Cerebellum (tissue), 4 donors: ENCODE measurements at places on chromosomes 12 and 14. TPM values are rescaled to one million over a fixed set of nuclear protein-coding genes. Genes with fewer than 3 reads are reported as not detected.

GPR135 gene
- 11.7 TPM for total RNA-seq

DNA sequence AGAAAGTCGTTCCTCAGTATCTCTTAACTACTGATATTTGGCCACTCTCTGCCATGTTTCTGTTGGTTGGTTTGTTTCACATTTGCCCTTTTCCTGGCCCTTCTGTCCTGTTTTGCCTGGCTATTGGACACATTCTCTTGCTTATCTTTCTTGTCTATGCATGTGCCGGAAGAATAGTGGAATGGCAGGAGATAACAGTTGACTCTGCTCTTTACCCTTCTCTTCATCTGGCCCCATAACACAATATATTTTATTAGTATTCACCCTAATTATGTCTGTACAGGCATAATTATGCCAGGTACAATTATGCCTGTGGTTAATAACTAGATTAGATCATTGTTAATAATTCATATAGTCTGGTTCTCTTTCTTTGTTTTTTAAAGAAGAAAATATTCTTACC lies 243.5 kb upstream of the LMO3 start:
- DNase-seq = no peak

DNA sequence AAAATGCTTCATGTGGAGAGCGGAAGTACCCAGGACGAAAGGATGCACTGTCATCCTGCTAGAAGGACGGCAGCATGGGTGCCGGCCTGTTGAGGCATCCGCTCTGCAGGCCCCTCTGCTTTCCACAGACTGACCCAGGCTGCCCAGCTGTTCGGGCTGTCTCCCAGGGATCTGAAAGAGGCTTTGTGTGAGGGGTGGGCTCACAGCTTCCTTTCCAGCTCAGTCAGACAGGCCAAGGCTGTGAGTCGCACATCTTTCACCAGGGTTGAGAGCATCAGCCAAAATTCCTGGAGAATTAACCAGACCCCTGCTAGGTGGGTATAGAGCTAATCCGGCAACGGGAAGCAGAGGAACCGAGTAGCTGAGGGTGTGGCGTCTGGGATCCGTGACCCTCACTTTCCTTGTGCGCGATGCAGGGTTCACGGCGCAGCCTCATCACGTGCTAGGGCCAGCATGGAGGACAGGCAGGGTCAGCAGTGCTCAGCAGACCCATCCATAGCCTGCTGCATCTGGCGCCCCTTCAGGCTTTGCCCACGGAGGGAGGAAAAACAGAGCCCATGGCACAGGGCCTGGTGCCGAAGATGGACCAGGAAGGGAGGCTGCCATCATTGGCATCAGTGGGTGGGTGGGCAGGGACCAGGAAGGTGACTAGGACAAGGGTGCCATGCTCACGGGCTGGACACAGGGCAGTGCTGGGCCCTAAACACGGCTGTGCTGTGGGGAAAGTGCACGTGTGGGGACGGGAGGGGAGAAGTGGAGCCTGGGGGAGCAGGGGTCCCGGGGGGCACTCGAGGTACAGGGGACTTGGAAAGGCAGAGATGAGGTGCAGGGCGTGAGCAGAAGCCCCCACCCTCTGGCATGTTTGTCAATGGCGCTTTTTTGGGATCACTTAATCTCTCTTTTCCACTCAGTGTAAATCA lies 9.2 kb upstream of the SIVA1 start:
- no peak for DNase-seq

GRCh38 chr12:43315961-43316360 lies 236.0 kb downstream of the ADAMTS20 start:
- DNase-seq = no peak

DNA sequence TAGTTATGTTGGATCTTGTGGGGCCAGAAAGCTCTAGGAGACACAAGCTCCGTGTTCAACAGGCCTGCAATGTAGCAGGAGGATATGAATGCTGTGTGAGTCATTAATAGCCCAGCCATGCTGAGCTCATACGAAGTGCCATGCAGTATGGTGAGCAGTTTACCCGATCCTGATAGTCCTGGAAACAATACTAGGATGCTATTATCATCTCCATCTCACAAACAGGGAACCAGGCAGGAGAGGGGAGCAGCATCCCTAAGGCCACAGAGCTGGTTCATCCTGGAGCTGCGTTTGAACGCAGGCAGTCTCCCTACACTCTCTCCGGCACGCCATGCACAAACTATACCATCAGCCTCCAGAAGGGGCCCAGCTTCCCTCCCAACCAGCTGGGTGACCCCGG lies 20.5 kb downstream of the TTC7B start:
- DNase-seq = no peak

DNA sequence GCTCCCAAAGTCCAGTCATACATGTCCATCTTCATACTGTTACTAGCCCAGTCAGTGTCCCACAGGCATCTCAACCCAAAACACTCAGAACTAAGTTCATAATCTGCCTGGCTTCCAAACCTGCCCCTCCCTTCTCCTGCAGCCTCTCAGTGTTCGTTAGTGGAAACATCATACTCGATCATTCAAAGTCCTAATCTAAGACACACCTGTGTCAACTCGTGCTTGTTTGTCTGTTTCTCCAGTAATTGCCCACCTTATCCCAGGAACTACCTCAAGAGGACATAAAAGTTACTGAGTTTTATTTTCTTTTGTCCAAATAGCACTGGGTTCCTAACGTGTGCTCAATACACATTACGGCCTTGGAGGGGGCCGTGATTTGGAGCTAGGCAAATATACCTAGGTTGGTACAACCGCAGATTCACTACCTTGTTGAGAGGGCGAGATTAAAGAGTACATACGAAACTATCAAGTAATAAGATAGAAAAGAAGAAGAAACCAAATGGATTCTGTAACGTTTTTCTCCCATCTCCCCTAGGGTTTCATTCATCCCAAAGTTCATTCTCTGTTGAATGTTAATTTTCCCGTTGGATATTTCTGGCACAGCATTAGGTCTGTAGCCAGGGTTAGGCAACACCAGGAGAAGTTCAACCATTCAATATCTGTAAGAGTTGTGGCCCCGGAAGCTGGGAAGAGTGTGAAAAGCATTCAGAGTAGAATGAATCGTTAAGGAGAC lies 3.2 kb downstream of the RNASE8 start:
- no peak for DNase-seq

- DNase-seq = no peak
These were observed 43.0 kb downstream of the GLRX5 start for GRCh38 chr14:95577870-95578269.

ESRRB gene
- 8.3 TPM for total RNA-seq

DNA sequence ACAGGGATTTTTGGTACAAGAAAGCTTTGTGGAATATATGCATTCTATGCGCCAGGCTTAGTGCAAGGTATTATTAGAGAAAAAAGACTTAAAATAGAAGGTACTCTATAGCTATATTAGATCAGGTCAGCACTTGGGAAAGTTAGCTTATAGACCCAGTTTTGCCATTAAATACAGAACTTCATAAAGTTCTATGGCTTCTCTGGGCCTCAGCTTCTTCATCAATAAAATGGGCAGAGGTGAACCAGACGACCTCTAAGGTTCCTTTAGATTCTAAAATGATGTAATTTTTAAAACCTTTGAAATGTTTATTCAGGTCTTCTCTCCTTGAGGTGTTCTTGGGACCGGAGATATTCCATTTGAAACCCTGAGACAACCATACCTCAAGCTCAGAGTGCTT lies 7.1 kb downstream of the CNPY2 start:
- no peak for DNase-seq

DNA sequence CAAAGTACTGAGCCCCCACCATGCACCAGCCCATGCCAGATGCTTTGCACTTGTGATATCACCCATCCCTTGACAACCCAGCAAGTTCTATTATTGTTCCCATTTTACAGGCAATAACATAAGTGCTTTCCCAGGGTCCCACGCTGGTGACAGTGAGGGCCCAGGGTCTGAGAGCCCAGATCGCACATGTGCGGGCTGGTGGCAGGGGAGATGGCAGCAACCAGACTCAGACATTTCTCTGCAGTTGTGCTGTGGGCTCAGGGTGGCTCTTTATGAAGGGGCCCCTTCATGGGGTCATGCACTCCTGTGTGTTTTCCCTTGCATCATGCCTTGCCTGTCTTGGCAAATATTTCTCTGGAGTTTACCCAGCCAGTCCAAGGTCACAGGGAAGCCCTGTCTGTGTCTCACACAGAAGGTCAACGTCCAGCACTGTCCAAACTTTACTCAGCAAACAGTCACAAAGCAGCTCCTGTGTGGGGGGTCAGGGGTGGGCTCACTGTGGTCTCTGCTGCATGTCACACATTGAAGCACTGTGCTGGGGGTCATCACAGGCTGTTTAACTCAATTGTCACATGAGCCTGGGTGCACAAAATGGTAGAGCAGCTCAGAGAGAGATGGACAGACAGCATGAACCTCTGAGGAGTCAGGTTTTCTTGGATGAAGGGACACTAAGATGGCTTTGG lies 12.7 kb downstream of the SERPINA5 start:
- DNase-seq = no peak

- no peak for DNase-seq
These were observed 159.9 kb upstream of the HIF1A start for GRCh38 chr14:61535458-61535857.

GRCh38 chr12:51390891-51391282 lies 319 bp downstream of the GALNT6 start:
- DNase-seq = no peak

DNA sequence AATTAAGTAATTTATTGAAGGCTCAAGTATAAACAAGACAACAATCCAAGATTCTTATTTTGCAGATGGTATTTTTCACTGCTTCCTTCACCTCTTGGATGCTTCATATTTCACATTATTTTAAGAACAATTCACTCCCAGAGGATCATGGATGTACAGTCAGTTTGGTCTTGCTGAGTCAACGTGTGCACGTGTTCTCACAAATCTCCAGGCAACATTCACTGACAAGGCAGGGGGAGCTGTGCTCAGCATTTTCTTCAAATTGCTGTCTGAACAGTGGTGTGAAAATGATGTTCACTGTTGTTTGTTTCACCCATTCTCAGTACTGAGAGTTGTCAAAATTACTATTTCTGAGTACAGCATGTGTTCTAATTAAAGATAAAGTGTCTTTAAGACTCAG lies 118.3 kb upstream of the SLC38A4 start:
- DNase-seq = no peak

GRCh38 chr14:69768873-69769272 lies 1.9 kb downstream of the SRSF5 start:
- no peak for DNase-seq

DNA sequence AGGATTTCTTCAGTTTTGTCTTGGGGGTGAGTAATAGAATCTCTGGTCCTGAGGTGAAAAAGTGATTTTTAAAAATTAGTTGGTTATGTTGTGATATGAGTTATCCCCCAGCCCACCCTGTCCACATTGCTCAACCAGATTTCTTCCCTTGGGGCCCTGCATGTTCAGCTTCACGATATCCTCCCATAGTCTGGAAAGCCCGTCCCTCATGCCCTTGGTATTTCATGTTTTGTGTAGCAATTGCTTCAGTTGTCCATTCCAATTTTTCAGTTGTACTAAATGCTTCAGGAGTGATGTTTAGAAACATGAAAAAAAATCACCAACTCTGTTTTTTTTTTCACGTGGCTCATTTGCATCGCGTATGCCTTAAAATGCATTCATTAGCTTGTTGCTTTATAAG lies 17.5 kb upstream of the BICD1 start:
- DNase-seq = no peak

GRCh38 chr12:4265280-4265679 lies 8.3 kb upstream of the CCND2 start:
- DNase-seq = no peak

DNA sequence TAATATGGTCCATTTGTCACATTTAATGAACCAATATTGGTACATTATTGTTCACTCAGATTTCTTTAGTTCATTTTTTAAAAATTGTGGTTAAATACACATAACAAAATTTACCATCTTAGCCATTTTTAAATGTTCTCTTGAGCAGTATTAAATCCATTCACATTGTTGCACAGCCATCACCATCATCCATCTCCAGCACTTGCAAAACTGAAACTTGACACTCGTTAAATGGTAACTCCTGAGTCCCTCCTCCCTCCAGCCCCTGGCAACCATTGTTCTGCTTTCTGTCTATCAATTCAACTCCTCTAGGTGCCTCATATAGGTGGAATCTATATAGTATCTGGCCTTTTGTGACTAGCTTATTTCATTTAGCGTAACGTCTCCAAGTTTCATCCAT lies 86.4 kb downstream of the ACACB start:
- DNase-seq = no peak

RASSF9 gene
- total RNA-seq = 2.4 TPM

POTEM gene
- not detected for total RNA-seq

DNA sequence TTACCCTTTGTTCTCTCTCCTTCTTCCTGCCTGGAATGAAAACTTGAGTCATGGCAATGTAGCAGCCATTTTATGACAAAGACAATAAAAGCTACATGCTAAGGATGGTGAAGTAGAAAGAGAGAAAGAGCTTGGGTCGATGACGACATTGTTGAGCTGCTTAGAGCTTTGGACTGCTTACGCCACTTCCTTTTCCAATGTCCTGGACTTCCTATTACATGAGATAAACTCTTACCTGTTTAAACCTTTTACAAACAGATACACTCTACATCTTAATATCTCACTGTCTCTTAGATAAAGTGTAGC lies 70.1 kb downstream of the PEBP1 start:
- no peak for DNase-seq

CTSG gene
- total RNA-seq = not detected

PDE3A gene
- 20.6 TPM for total RNA-seq

DNA sequence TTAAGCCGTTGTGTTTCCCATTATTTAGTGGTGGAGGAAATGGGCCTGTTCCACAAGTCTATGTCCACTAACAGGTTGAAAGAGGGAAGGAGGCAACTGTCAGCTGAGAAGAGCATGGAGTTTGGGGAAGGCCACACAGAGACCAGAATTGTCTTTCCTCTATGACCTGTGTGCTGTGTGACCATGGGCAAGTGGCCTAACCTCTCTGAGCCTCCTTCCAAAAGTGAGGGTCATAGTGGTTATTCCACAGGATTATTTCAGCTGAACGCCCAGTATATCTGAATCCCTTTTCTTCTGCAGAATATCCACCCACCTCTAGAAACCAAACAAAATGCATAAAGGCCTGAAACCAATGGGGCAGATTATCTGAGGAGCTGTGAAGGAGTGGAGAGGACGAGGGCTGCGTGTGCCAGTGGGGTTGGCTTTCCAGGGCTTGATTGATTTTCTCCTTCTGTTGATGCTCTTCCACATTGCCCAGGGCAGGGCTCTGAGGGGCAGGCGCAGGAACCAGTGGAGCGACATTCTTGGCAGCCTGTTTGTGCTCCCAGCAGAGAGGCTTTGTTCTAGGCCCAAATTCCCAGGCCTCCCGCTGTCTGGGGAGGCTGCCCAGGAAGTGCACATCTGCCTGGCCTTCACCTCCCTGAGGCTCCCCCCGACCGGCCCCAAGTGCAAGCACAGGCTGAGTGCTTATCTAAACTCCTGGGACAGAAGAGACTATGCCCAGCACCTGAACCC lies 452.7 kb downstream of the BCL11B start:
- DNase-seq = no peak

- no peak for DNase-seq
These were observed 114.8 kb downstream of the PLXNC1 start for GRCh38 chr12:94263011-94263811.
